CD4-positive, alpha-beta T cell treated with Interleukin-4 for 4 hours (primary cell): ENCODE measurements at places on chromosomes 4 and X.

DNA sequence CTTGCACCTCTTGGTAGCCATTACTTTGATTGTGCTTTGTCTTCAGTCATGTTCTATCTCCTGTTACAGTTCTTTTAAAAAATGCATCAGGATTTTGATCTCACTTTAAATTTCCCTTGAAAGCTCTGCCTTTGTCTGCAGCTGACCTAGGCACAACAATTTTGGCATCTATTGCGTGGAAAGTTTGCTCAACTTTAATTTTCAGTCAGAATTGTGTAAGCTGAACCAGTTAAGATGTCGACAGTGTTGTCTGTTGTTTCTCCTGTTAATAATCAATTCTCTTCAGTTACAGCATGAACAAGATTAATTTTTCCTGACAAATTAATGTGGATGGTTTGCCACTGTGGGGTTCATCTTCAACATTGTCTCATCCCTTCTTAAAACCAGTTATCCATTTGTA lies 34.9 kb downstream of the TIGD2 start:
- no peak for DNase-seq

DNA sequence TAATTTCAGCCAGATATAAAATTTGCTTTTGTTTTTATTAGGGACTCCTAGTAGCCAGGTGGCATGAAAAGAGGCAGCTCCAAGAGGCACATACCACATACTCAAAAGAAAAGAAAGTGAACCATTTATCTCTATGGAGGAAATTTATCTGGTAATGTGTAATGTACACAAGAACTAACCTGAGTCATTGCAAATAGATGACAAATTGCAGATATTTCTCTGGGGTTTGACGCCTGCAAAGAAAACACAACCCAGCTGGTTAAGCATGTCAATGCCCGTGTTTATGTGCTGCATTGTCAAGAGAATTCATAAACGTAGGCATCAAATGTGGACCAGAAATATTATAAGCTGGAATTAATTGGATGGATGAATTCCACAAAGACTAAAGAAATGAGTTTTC lies 46.9 kb upstream of the PHKA2 start:
- no peak for DNase-seq

- DNase-seq = no peak
Observed at GRCh38 chr4:183808097-183808456, 97.0 kb upstream of the STOX2 start.

DNA sequence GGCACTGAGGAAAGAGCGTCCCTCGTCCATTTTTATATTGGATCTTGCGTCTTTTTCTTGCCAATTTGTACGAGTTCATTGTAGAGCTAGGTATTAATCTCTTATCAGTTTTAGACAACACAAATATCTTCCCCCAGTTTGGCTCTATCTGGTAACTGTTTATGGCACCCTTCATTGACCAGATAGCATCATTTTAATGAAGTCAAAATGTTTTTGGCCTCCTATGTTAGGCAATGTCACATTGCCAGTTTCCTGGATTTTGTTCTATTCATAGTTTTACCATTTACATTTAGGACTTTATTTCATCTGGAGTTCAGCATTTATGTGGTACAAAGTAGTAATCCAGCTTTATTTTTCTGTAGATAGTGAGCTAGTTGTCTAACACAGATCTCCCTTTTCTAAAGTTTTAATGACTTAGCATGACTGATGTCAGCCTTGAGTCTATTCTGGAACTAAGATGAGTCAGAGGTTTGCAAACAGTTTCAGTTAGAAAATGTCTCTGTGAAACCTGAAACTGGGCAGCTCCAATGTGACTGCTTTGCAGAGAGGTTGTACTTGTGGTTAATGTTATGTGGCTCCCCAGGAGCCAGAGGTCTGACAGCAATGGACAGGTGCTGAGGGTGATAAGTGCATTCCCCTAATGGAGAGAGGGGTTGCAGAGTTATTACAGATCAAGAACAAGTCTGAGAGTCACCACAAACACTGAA lies 5.3 kb upstream of the STBD1 start:
- DNase-seq = peak; percentile 11

DNA sequence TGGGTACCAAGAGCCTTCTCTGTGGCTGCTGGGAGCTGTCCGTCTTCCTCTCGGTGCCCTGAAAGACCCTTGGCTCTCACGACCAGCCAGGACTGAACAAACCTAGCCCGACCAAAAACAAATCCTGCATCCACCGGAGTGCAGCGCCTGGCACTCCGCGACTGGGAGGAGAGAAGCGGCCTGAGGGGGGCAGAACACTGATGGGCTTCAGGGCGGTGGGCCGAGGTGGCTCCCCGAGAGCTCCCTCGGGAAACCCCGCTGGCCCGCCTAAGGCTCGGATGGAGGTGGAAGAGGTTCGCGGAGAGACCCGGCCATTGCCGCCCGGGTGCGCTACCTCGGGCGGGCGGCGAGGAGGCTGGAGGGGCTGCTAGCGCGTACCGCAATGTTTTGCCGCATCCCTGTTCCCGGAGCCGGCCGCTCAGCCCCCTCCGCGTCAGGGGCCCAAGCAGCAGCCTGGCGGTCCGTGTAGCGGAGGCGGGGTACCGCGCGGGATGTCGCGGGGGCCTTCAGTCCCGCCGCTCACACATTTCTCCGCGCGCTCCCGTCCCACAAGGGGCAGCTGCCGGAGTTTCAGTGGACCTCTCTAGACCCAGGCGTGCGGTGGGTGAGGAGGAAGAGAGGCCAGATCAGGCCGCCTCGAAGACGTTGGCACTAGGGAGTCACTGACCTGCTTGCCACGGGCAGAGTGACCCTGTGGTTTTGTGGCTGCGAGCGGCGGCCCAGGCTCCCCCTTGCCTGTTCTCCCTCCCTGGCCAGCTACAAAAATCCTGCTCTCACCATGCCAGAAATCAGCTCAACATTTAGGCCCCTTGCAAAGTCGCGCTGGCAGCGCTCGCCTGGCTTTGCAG lies 2.2 kb downstream of the SLITRK4 start:
- no peak for DNase-seq

GRCh38 chr4:55326629-55327028 lies 19.4 kb upstream of the SRD5A3 start:
- no peak for DNase-seq

DNA sequence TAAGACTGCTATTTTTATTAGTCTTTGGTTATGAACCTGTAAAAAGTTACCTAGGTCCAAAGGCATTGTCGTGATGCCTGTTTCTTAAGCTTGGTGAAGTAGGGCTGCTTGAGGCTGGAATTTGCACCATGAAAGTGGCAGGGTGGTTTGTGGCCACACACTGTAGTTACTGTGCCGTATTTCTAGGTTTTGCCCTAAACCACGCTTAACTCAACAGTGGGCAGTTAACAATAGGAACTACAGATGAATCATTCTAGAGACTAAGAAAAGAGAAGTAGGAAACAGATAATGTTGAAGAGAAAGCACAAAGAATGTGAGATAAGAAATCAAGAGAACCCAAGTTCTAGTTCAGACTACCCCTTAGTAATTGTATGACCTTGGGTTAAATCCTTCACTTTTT lies 11.5 kb downstream of the ETNPPL start:
- DNase-seq = no peak

GRCh38 chr4:43560047-43560446 lies 667.5 kb downstream of the GRXCR1 start:
- DNase-seq = no peak

GRCh38 chrX:123728016-123728415 lies 4.8 kb downstream of the THOC2 start:
- DNase-seq = no peak

DNA sequence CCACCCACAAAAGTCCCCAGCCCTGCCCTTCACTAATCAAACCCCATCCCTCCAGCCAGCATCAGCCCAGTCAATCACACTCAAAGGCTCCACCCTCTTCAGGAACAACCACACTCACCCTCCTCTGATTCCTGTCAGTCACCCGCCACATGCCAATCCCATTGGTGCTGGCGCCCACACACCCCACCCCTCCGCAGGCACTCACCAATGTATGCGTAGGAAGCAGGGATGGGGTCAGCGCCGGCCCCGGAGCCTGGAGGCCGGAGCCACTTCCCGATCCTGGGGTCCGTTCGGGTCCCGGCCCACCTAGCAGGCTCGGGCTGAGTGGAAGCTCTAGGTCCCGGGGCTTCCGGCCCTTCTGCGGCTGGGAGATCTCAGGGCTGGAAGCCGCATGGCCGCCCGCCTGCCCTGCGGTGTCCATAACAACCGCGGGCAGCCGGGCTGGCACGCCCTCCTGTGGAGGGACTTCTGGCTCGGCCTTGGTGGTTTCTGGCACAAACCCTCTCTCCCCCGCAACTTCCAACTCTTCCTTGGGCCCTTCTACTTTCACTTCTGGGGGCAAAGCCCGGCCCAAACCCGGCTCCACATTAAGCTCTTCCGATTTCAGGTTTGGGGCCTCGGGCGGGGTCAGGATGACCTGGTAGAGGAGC lies 7.9 kb upstream of the CFP start:
- peak; percentile 29 for DNase-seq

DNA sequence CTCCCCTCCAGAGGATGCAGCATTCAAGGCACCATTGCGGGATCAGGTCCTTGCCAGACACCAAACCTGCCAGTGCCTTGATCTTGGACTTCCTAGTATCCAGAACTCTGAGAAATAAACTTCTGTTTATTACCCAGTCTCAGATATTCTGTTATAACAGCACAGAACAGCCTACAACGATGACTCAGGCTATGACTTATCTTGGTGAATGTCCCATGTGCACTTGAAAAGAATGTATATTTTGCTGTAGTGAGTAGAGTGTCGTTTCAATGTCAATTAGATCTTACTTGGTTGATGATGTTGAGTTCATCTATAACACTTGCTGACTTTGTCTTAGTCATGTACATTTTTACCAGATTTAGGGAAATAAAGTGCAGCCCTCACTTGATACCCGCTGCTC lies 34.5 kb upstream of the PGRMC1 start:
- no peak for DNase-seq

DNA sequence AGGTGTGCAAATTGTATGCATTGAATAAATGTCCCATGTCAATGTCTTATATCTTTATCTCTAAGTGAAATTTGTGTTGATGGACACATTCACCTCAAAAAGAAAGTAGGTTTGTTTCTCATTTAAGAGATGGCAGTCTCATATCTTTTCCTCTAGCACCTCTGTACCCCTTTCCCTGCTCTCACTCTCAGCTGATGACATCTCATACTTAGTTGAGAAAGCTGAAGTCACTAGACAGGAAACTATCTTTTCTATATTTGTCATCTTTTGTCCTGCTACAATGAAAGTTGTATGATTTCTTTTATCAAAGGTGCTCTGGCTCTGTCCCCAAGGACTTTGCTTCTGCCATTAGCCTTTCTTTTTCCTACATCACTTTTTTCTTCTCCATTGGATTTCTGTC lies 84.0 kb upstream of the GRPR start:
- no peak for DNase-seq
